ENCODE measurements at places on chromosomes 2 and 18.

GRCh38 chr2:37672104-37672869, 845 bp upstream of the CDC42EP3 start:
- peak; percentile 39 for DNase-seq

DNA sequence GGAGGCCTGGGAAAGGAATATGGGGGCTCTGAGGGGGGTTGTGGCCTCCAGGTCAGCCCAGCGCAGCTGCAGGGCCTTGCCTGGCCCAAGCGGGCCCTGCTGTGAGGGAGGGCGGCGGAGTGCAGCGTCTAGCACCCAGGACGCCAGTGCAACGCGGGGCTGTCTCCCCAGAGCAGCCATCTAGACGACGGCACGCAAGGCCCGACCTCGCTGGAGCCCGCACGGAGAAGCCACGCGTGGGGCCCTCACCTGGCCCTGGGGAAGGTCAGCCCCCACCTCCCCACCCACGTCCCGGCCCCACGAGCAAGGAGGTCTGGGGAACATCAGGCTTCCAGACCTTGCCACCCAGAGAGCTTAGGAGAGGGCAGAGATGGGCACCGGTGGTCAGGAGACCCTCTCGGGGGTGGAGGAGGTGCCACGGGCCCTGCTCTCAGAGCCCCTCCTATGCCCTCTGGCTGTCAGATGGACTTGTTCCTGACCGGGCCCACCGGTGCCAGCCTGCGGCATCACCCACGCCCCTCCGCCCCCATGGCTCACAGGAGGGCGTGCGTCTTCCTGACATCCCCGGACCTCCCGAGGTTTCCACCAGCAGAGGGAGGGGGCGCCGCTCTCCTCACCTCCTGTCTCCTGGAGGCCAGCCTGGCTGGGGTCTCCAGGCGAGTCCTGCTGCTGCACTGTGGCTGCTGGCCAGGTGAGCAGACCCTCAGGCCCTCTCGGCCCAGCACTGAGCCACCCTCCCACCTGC, 17.0 kb downstream of the GPR35 start:
- DNase-seq = no peak

- peak; percentile 13 for DNase-seq
Measured at GRCh38 chr18:47953471-47953931, 23.0 kb upstream of the SMAD2 start.

DNA sequence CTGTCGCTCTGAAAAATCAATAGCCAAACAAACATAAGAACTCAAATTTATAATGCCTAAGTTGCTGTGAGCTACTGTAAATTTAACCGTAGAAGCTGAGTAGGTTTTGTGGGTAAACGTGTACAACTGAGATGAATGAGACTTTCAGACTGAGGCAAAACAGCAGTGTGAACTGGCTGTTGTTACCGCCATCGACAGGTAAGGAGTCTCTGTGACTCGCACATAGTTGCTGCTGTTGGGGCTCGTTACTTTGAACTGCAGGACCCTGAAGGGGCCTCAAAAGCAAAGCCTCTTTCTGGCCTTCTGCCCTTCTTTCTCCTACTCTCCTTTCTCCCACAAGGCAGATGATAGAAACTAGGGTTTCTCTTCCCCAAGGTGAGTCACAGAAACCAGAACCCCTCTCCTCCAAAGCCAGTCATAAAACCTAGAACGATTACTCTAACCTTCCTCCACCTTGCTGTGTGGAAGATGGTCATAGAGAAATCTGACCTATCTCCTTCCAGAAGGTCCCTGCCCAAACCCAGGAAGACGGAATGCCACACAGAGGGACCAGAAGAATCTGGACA, 101.2 kb downstream of the DLGAP1 start:
- DNase-seq = no peak

- no peak for DNase-seq
Measured at GRCh38 chr2:72765997-72766609, 59.7 kb downstream of the EXOC6B start.

DNA sequence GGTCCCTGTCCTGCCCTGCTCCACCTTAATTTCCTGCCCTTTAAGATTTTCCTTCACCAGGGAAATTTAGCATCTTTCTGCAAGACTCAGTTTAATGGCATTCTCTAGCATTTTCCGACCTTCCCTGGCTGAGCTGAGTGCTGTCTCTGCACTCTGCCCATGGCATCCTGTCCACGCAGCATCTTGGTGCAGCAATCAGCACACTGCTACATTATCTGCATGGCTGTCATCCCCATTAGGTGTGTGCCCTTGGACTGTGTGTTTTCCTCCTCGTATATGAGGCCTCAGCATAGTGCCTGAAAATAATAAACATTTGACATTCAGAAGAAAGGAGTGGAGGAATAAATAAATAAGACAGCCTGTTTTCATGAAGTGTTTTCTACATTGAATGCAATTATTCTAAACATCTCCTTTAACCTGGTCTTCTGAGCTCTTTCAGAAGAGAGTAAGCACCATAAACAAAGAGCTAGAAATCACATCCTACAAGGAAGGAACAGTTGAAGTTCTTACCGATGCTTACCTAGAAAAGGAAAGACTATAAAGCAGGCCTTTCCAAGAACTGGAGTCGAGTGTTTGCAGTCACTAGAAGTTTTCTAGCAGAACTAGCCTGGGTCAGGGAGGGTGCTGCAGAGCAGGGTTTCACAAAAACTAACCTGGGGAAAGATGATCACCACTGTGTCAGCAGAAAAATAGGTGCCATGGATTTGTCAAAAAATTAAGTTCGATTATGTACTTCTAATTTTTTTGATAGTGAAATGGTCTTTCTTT, 131.4 kb upstream of the ITGB6 start:
- DNase-seq = no peak

DNA sequence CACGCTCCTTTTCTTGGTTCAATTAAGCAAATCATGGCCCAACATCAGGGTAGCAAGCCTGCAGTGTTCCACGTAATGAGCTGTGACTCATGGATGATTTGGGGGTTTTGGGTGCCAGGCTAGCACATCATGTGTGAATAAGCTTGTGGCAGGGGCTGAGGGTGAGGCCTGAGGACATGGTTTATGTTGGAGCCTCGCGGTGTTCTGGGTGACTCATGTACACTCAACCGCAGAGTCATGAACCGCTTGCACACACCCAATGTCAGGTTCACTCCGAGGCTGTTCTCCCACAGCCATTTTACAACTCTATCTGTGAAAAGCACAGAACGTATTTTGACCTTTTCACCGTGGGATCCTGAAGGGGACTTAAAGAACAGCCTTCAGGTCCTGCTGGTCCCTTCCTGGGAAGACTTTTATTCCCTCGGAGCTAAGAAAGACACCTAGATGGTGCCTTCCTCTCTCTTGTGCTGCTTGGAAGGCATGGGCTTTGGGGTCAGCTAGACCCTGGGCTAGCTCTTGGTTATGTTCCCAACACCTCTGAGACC, 139.9 kb upstream of the ZEB2 start:
- peak; percentile 24 for DNase-seq

DNA sequence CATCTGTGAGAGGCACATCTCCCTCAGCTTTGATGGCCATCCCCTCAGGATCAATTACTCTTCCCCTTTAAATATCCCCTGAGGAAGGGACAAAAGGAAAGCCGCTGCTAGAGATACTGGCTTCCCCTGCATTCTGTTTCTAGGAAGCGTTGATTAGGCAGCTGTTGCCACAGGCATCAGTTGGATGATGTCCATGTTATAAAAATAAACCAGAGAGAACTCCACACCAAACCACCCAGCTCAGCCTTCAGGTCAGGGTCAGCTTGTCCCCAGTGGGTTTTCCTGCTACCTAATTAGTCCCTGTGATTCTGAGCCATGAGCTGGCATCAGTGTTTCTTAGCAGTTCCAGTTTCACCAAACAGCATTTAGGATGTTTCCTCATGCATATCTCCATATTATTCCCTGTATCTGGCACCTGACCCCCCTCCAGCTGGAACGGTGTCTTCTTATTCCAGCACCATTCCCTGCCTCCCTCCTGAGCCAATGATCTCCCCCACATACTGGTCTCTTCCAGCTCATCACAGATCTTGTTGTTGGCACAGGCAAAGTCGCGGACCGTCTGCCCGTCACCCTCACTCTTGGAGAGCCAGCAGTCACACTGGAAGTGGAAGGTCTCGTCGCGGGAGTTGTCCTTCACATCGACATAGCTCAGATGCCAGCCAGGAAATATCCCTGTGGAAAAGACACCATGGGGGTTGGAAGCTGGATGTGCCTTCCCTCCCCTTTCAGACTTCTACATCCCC, 168.4 kb downstream of the LOXHD1 start:
- DNase-seq = no peak

DNA sequence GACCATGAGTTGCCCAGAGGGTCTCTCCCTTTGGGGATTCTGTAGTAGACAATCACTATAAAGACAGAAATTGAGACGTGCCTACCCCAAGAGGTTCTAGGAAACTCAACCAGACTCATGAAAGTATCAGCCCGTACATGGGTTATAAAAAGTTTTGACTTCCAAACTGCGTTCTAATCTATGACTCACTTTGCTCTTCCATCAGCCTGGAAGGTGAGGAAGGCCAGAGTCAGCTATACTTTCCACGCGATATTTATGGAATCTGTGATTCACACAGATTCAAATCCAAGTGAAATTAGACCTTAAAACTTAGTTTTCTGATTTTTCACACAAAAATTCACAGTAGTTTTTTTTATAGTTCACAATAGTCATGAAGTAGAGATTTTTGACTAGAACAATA, 7.7 kb upstream of the LYPD1 start:
- DNase-seq = no peak

DNA sequence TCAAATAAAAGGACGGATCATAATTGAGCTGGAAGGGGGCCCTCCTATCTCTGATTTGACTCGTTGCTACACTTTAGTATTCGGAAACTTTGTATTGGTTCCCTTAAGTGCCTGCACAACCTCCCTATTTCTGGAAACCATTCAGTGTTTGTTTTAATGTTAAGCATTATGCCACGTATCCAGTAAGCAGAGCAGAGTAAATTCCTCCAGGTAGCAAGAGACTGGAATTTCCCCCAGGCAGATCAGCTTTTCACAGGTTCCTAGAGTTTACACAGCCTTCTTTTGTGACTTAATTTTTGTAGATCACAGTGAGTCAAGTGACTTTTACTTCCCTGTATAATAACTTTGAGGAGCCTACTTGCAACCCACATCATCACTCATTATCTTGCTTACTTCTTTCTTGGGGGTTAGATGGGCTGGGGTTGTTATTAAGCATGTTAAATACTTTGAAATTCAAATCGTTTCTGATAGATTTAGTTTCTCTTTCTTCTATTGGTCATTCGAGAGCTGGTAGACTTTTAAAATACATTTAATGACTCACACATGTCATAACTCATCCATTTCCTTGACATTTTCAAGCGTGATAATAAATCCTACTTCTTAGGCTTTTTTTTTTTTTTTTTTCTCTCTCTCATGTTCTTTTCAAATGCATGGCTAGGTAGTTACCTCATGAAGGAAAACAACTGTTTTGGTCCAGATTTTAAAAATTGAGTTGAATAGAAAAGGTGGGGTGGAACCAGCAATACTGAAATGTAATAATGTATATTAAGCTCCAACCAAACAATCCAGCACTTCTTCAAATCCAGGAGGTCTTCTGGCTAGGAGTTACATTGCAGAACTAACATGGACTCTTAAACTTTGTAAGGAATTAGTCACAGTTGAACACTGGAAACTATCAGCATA, 219.3 kb downstream of the NEDD4L start:
- no peak for DNase-seq

DNA sequence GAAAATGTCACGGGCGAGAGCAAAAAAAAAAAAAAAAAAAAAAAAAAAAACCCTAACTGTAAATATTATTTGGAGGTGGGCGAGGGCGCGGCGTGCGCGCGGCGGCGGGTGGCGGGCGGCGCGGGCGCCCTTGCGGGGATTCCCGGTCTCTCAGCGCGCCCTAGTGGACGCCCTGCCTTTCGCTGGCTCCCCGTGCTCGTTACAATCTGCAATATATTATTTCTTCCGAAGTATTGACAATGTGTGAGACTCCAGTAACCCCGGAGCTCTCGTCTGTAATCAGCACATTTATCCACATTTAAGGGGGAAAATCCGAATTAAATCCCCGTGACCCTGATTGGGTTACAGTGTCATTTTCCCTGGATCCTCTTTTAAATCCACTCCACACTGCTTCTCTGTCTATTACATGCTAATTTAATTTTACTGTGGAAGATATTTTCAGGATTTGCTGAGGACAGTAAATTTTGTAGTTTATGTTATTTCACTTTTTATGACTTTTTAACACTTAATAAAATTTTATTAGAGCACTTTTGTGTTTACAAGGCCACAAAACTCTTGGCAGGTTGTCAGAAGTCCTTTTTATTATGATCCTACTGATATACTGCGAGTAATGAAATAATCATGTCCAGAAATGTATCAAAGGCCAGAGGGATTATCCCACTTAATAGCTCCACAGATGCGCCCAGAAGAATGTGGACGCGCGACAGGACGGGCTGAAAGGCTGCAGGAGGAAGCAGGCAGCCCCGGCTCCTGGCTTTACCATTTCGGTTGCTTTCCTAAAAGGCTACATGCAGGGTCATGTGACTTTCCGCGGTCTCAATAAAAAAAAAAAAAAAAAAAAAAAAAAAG, 369.1 kb downstream of the MTX2 start:
- peak; percentile 25 for DNase-seq

DNA sequence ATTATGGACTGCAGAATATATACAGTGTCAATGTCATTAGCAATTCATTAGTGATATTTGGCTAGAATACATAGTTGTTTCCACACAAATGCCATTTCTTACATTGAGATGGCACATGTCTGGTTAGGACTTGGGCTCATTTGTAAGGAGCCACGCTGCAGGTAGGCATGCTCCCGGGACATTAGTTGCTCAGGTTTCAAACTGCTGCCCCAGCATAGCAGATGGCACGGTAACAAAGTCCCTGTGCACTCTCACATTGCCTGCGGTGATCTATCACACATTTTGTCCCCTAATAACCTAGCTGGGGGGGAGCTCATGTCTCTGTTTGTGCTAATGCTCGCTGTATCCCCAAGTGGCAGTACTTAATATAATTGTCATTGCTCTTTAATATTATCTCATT, 185.1 kb downstream of the NEDD4L start:
- no peak for DNase-seq

GRCh38 chr2:64104933-64105332, 39.3 kb downstream of the PELI1 start:
- DNase-seq = no peak

GRCh38 chr18:63971320-63972001, 1.6 kb downstream of the SERPINB8 start:
- no peak for DNase-seq

DNA sequence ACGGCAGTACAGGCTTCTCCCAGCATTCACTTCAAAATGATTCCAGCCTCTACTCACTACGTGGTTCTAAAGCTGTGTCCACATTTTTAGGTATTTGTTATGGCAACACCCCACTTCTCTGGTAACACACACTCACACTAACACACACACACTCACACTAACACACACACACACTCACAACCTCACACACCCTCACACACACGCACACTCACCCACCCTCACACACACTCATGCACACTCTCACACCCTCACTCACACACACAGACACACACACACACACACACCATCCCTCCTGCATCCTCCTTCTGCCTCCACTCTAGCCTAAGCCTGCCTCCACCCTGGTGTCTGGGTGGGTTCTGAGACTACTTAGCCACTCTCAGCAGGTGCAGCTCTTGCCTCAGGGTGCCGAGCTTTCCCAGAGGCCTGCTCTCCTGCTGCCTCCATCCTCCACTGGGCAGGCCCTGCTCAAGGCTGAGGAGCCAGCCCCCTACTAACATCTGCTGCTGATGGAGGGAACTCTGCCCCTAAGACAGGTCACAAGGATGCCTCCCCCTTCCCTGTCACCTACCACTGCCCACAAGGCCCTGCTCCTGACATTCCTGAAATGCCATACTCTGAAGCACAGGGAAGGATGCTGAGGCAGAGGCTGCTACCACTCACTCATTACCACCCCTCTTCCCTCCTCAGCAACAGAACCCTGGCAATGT, 63.9 kb downstream of the NCAPH start:
- no peak for DNase-seq

- DNase-seq = no peak
Measured at GRCh38 chr2:134360745-134361487, 107.0 kb downstream of the MGAT5 start.

All from stimulated activated CD8-positive, alpha-beta memory T cell treated with anti-CD3 and anti-CD28 coated beads, Interleukin-12 subunit alpha, Interleukin-12 subunit beta, amount 100 ng/mL, for 1 hour (primary cell).